ENCODE measurements at places on chromosomes 2 and 18. TPM values are rescaled to one million over a fixed set of nuclear protein-coding genes. Genes with fewer than 3 reads are reported as not detected.

- H3K4me3 ChIP-seq: no peak overlapping the region
- H3K27ac ChIP-seq: no peak overlapping the region
- H3K36me3 ChIP-seq: no peaks in the 10 kb centered on the region
- no peak for DNase-seq
- peaks cover 8% of the 10 kb centered on the region for H3K4me1 ChIP-seq
Observed at GRCh38 chr2:146952696-146953095, 892.1 kb upstream of the ACVR2A start.

DNA sequence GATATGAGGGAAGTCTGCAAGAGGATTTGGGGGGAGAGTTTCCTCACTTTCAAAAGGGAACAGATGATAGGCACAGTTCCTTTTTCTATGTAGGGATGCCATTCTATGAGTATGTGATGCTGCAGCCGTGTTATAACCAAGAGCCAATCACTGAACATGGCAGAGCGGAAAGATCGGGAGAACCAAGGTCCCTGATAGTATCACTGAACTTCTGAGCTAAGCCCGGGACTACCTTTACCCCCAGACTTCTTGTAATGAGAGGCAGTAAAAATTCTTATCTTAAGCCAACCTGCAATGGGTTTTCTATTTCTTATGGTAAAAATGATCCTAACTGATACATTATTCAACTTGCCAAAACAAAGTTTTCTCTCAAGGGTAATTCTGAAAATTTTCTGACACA lies 21.6 kb upstream of the SLC1A4 start:
- H3K36me3 ChIP-seq: no peaks in the 10 kb centered on the region
- no peaks in the 10 kb centered on the region for H3K4me1 ChIP-seq
- no peak overlapping the region for H3K27ac ChIP-seq

- no peak for DNase-seq
- no peak overlapping the region for H3K4me3 ChIP-seq
- peaks cover 8% of the 10 kb centered on the region for H3K4me1 ChIP-seq
- no peaks in the 10 kb centered on the region for H3K27me3 ChIP-seq
Observed at GRCh38 chr2:208062113-208062512, 36.8 kb upstream of the PLEKHM3 start.

DNA sequence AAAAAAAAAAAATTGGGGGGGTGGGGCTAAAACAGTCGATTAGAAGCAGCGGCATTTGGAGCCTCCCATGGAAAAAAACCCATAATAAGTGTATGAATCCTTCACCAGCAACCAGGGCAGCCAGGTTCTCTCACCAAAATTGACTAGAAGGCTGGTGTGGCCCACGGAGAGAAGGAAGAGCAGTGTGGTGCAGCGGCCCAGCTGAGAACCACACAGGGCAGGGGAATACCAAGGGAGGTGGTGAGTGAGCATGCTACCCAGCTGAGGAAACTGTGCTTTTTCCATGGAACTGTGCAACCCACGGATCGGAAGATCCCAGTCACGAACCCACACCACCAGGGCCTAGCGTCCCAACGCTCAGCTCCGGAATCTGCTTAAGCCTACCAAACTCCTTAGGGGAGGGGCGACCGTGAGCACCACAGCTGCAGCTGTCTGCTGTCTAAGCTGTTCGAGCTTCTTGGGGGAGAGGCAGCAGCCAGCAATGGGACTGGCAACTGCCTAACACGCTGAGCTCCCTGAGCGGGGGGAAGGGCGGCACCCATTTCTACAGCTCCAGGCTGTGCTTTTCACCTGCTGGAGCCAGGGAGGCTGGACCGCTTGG lies 1037.2 kb upstream of the ACVR2A start:
- H3K36me3 ChIP-seq: peaks cover 4% of the 10 kb centered on the region
- no peak overlapping the region for H3K4me3 ChIP-seq
- DNase-seq: no peak
- H3K4me1 ChIP-seq: no peaks in the 10 kb centered on the region
- no peak overlapping the region for H3K27ac ChIP-seq
- no peaks in the 10 kb centered on the region for H3K27me3 ChIP-seq

GRCh38 chr2:207112785-207113184 lies 53.0 kb downstream of the KLF7 start:
- H3K4me1 ChIP-seq: peaks cover 27% of the 10 kb centered on the region
- H3K27ac ChIP-seq: no peak overlapping the region
- no peaks in the 10 kb centered on the region for H3K36me3 ChIP-seq
- no peaks in the 10 kb centered on the region for H3K27me3 ChIP-seq
- DNase-seq: no peak
- H3K4me3 ChIP-seq: peak overlapping the region; percentile 8

GRCh38 chr18:23114171-23114881 lies 21.0 kb upstream of the CABLES1 start:
- H3K4me3 ChIP-seq: no peak overlapping the region
- no peaks in the 10 kb centered on the region for H3K36me3 ChIP-seq
- H3K4me1 ChIP-seq: peaks cover 20% of the 10 kb centered on the region
- no peak for DNase-seq

DNA sequence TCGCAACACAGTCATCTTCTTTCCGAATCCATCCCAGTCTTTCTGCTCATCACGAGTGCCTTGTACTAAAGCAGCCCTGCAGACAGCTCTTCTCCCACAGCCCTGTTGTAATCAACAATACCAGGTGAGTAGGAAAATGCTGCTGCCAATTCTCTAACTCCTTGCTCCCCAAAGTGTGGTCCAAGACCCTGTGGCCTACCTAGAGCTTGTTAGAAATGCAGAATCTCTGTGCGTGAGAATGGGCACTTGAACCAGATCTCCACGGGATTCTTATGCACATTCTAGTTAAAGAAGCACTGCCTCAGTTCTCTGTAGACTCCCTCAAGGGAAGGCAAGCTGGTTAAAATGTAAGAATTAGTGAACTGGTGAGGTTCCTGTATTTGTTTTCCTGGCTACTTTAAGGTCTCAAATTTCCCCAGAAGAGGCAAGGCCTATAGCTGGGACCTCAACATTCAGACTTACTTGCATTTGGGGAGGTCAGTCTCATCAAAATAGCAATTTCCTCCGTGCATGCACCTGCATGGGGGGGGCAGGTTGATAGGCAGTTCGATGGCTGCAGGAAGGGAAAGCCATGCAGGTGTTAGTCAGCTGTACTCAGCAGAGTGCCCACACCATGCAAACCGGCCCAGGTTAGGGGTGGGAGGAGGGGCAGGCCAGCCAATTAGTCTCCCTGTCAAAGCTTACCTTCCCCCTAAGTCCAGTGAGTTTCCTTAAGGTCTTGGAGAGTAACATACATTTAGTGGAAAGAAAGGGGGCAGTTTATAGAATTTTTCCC lies 70.8 kb downstream of the DHRS9 start:
- no peaks in the 10 kb centered on the region for H3K27me3 ChIP-seq
- H3K27ac ChIP-seq: no peak overlapping the region
- peaks cover 12% of the 10 kb centered on the region for H3K4me1 ChIP-seq
- H3K36me3 ChIP-seq: peaks cover 3% of the 10 kb centered on the region
- DNase-seq: no peak

GRCh38 chr18:32888306-32888705 lies 115.5 kb upstream of the KLHL14 start:
- H3K4me3 ChIP-seq: no peak overlapping the region
- no peak for DNase-seq
- peaks cover 32% of the 10 kb centered on the region for H3K4me1 ChIP-seq
- peak overlapping the region; percentile 50 for H3K27ac ChIP-seq

SH3RF3 gene
- 0.84 TPM for total RNA-seq

STAT4 gene
- 1.0 TPM for total RNA-seq
